ENCODE measurements at places on chromosomes 3 and 15. TPM values are rescaled to one million over a fixed set of nuclear protein-coding genes. Genes with fewer than 3 reads are reported as not detected.

The NRROS gene
- 3.2 TPM for total RNA-seq

The CYP1A1 gene
- total RNA-seq = 32.1 TPM

The THRB gene
- 39.2 TPM for total RNA-seq

The SCAANT1 gene
- total RNA-seq = not detected

The ATP13A4 gene
- 36.6 TPM for total RNA-seq

The SHC4 gene
- total RNA-seq = 0.16 TPM

DNA sequence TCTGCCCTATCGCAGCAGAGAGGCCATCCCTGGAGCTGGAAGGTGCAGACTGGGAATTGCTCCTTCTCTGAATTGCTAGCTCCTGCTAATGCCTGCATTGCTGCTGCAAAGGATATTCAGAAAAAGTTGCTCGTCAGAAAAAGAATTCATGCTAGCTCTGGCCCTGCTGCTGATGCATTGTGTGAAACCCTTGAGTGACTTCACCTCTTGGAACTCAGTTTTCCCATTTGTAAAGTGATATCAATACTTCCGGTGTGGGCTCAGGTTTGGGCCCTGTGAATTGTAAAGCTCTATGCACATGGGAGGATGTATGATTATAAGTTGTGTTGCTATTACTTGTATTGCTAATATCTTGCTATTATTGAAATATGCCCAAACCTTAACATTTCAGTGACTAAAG is 11.4 kb downstream of the SQOR start:
- peak overlapping the region; percentile 17 for H3K27ac ChIP-seq

DNA sequence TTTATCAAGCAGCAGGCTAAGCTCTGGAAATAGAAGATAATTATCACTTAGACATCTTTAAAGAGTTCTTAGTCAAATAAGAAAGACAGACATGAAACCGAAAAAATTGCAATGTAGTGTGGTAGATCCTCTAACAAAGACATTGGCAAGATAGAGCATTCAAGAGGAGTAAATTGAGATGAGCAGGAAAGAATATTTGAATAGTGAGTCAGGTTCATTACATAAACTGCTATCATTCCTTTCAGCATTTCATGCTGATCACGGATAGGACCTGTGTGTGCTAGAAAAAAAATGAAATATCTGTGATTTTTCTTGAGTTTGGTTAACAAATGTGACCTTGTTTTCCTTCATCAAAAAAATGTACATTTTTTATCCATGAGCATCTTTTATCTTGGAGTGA is 460.9 kb downstream of the OTOL1 start:
- no peaks in the 10 kb centered on the region for H3K27me3 ChIP-seq
- no peaks in the 10 kb centered on the region for H3K4me1 ChIP-seq
- no peak overlapping the region for H3K27ac ChIP-seq

- no peak overlapping the region for H3K27ac ChIP-seq
- no peaks in the 10 kb centered on the region for H3K36me3 ChIP-seq
- DNase-seq = no peak
- peaks cover 4% of the 10 kb centered on the region for H3K4me1 ChIP-seq
- no peaks in the 10 kb centered on the region for H3K27me3 ChIP-seq
- H3K4me3 ChIP-seq = no peak overlapping the region
Observed at GRCh38 chr3:177421481-177421785, 224.2 kb upstream of the TBL1XR1 start.

- DNase-seq = no peak
- H3K27ac ChIP-seq = no peak overlapping the region
- no peaks in the 10 kb centered on the region for H3K4me1 ChIP-seq
- no peaks in the 10 kb centered on the region for H3K36me3 ChIP-seq
- H3K4me3 ChIP-seq = no peak overlapping the region
- H3K27me3 ChIP-seq = no peaks in the 10 kb centered on the region
Observed at GRCh38 chr3:162171970-162172369, 675.4 kb downstream of the OTOL1 start.
